ENCODE measurements at places on chromosomes 3 and 15.
A peak's percentile ranks its signal among the peaks of the same experiment; 100 is the strongest.

DNA sequence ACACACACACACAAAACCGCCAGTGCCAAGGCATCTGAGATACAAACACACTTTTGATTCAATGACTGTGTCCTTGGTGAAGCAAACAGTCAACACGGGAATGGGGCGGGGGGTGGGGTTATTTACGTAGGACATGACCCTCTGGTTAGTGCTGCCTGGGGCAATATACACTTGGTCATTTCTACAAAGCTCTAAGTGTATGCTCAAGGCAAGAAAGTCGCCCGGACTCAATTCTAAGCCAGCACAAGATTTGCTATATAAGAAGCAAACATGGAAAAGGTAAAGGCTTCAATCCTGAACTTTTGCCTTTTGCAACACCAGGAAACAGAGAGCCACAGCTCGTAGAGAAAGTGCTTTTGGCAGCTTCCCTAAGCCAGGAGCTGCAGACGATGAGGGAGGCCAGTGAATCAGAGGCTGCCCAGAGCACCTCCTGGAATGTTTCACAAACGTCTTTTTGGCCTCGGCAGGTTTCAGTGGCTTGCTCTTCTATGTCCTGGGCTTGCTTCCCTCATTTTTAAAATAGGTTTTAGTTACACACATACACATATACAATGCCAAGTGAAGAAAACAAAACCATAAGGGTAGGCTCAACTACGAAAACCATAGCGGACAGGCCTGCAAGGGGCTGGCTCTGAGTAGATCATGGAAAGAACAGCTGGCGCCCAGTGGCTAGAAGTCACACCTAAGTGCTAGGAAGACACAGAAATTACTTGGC, 73.6 kb downstream of the TM4SF4 start:
- no peak for DNase-seq

DNA sequence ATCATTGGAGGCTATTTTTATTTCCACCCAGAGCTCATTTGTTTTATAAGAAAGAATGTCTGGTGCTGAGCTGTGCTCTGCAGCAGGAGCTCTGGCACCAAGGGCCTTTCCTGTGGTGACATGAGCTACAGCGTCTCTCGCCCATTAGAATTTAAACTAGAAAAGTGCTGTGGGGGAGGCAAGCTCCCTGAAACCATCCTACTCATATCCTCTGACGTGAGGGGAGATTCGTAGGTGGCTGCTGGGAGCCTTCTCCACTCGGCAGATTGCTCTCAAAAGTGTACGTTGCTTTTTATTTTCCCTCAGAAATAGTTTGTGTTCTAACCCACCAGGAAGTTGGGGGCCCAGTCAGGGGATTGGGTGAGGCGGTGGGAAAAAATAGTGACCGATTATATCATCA, 76.3 kb upstream of the ARHGEF3 start:
- DNase-seq, result no peak

GRCh38 chr15:79954661-79955060, 16.3 kb downstream of the BCL2A1 start:
- DNase-seq, result no peak

- DNase-seq, result no peak
These were observed 2.4 kb upstream of the PDCD6IP start for GRCh38 chr3:33795856-33796536.

DNA sequence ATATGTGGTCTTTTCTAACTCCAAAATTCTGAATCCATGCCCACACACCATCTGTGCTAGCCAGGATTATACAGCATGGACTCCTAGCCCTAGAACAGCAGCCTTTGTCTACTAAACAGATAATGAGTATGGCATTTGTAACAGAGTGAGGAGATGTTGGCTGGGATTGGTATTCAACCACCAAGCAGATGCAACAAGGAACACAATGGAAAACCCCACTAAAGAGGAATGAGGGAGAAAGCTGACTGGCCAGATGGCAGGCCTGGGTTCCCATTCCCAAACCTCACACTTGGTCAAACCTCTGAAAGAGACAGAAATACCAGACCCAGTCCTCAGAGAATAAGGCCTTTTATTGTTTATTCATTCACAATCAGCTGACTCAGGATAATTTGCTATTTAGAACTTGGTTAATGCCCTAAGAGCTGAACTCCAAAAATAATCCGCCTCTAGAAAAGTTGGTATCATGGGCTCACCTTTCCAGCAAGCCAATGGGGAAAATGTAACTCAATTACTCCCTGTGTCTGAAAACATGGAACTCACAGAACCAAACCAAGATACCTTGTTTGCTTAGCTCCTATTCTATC, 145.6 kb downstream of the LRRC3B start:
- no peak for DNase-seq

DNA sequence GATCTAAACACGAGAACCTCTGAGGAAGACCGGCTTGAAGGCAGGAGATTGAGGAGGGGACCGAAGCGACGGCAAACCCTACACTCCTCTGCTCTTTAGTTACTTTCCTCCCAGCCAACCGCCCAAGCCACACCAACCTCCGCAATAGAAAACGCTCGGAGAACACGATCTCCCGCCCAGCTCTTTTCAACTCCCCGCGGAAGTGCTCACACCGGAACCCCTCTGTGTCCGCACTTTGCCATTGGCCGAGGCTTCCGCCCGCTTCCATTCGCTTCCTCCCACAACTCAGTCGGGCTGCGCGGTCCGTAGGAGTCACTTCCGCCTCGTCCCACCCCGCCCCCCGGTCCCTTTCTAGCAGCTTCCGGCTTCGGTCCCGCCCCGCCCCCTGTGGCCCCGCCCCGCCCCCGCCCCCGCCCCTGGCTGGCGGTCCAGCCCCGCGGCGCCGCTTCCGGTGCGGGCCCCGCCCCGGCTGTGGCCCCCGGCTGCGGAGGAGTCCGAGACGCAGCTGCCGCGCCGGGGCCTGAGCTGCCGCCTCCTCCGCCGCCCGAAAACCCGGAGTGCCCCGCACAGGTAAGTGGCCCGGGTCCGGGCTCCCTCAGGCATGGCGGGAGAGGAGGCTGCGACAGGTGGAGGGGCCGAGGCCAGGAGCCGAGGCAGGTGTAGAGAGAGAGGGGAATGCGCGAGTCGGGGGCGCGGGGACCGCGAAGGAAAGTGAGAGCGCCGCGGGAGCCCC, at the start of gene ARID3B:
ARID3B (plus strand) TSS at position 460 of the 733 bp plus-strand sequence. CDS start 2,717 bp downstream, outside the sequence.
- peak; percentile 98 for DNase-seq

GRCh38 chr15:36964626-36965025, 135.7 kb downstream of the MEIS2 start:
- DNase-seq, result no peak

DNA sequence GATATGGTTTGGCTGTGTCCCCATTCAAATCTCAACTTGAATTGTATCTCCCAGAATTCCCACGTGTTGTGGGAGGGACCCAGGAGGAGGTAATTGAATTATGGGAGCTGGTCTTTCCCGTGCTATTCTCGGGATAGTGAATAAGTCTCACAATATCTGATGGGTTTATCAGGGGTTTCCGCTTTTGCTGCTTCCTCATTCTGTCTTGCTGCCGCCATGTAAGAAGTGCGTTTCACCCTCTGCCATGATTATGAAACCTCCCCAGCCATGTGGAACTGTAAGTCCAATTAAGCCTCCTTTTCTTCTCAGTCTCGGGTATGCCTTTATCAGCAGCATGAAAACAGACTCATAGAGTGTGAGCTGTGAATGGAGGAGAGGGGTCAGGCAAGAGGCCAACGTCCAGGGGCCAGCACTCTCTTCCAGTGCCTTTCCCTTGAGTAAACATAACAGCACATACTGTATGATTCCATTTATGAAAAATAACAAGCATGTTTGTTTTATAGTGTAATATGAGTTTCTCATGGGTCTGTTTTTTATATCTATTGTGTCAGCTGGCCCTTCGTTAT, 16.3 kb upstream of the LCTL start:
- DNase-seq, result no peak

DNA sequence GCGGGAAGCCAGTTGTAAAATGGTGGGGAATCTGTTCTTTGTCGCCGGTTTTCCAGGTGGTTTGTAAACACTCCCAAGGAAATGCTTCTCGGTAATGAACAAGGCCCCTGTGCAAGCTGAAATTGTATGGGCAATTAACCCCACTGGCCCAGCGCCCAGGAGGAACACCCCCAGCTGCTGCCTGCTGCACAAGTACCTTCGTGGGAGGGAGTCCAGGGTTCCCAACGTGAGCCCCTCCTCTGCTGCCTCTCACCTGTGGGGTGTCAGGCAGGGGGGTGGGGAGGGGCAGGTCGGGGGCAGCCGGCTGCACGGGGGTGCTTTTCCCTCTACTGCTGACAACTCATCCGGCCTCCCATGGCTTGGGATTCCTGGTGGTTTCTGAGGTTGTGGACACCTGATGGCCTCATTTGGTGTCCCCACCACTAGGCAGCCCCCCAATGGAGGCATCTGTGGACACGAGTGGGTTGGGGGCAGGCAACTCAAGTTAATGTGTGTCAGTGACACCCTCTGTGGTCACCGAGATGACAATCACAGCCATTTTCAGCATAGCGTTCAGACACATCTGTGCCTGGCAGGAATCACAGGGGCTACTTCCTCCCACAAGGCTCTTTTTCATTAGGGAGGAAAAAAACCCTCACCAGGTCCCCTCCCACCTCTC, 35.6 kb upstream of the PRR23E start:
- DNase-seq, result no peak

GRCh38 chr3:24316887-24317383, 177.7 kb downstream of the THRB start:
- DNase-seq, result no peak

DNA sequence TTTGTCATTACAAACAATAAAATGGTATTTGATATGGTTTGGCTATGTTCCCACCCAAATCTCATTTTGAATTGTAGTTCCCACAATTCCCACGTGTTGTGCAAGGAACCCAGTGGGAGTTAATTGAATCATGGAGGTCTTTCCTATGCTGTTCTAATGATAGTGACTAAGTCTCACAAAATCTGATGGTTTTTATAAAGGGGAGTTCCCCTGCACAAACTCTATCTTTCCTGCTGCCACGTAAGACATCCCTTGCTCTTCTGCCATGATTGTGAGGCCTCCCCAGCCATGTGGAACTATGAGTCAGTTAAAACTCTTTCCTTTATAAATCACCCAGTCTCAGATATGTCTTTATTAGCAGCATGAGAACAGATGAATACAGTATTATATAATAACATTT, 15.4 kb upstream of the AADAC start:
- no peak for DNase-seq

- no peak for DNase-seq
These were observed 10.2 kb upstream of the FSIP1 start for GRCh38 chr15:39792844-39793335.

GRCh38 chr3:119665954-119666559, 5.7 kb upstream of the POPDC2 start:
- DNase-seq, result no peak

GRCh38 chr15:101565377-101565776, 75.9 kb upstream of the PCSK6 start:
- no peak for DNase-seq
